ENCODE measurements at places on chromosomes 7 and 10. TPM values are rescaled to one million over a fixed set of nuclear protein-coding genes. Genes with fewer than 3 reads are reported as not detected.

SLC13A1 gene
- total RNA-seq: not detected

ATP5F1C gene
- total RNA-seq: 743 TPM

PAX4 gene
- not detected for total RNA-seq

ZNF503 gene
- 5.9 TPM for total RNA-seq

HOXA10 gene
- total RNA-seq: not detected

DNAJC2 gene
- total RNA-seq: 13.9 TPM

PWWP2B gene
- 17.2 TPM for total RNA-seq

ACBD7 gene
- total RNA-seq: not detected

ITGA8 gene
- total RNA-seq: 1.7 TPM

STEAP4 gene
- total RNA-seq: 15.7 TPM

CC2D2B gene
- 0.30 TPM for total RNA-seq

UCN3 gene
- not detected for total RNA-seq

MSMB gene
- not detected for total RNA-seq

LRRTM3 gene
- not detected for total RNA-seq

UCMA gene
- total RNA-seq: not detected

GCK gene
- 0.49 TPM for total RNA-seq

CRYGN gene
- 0.41 TPM for total RNA-seq

SAP25 gene
- total RNA-seq: 1.1 TPM

FAM185A gene
- 7.0 TPM for total RNA-seq

YAE1 gene
- 18.6 TPM for total RNA-seq

CPA2 gene
- total RNA-seq: not detected

PROSER2 gene
- total RNA-seq: 0.52 TPM

GIMAP5 gene
- 10.7 TPM for total RNA-seq

EGR2 gene
- total RNA-seq: 0.52 TPM

CLRN3 gene
- total RNA-seq: not detected

OR6V1 gene
- total RNA-seq: not detected

ANKRD30A gene
- not detected for total RNA-seq

RINT1 gene
- total RNA-seq: 12.9 TPM

CAV1 gene
- total RNA-seq: 266 TPM

DDC gene
- total RNA-seq: not detected

TAC1 gene
- not detected for total RNA-seq

NFE2L3 gene
- total RNA-seq: 0.99 TPM

SFTPD gene
- 0.49 TPM for total RNA-seq

CEP55 gene
- total RNA-seq: 0.66 TPM

HOXA13 gene
- total RNA-seq: not detected

ZNF398 gene
- 7.1 TPM for total RNA-seq

MYO3A gene
- not detected for total RNA-seq

TPK1 gene
- 3.5 TPM for total RNA-seq

MET gene
- 13.1 TPM for total RNA-seq

SPDYE2B gene
- total RNA-seq: not detected

CFAP43 gene
- total RNA-seq: not detected

EMX2 gene
- 0.25 TPM for total RNA-seq

CYTH3 gene
- total RNA-seq: 25.5 TPM

RHBDD2 gene
- 19.1 TPM for total RNA-seq

TLX1 gene
- total RNA-seq: not detected

GPR26 gene
- total RNA-seq: not detected

LRRD1 gene
- not detected for total RNA-seq

WDR86 gene
- total RNA-seq: 0.16 TPM

CALML5 gene
- total RNA-seq: not detected

TRIM50 gene
- 0.33 TPM for total RNA-seq

AFAP1L2 gene
- 7.0 TPM for total RNA-seq

IFIT1B gene
- total RNA-seq: not detected

ERVW-1 gene
- not detected for total RNA-seq
